A549 treated with CpdA at 1 μM for 4 hours (cell line): ENCODE measurements at places on chromosomes 7 and 10. TPM values are rescaled to one million over a fixed set of nuclear protein-coding genes. Genes with fewer than 3 reads are reported as not detected.

SLC26A5 gene
- total RNA-seq: not detected in 5 replicates

IKZF1 gene
- 0.01 TPM in 1 of 5 replicates, not detected in the others for total RNA-seq

NPFFR1 gene
- not detected in 5 replicates for total RNA-seq

TBATA gene
- not detected in 5 replicates for total RNA-seq

SLC26A3 gene
- total RNA-seq: not detected in 5 replicates

FGF8 gene
- 0.09 to 0.27 TPM in 2 of 5 replicates, not detected in the others for total RNA-seq

OR2A42 gene
- total RNA-seq: not detected in 5 replicates

AGBL3 gene
- 0.73 to 1.4 TPM (median 1.1 TPM) in 5 replicates for total RNA-seq

CHN2 gene
- 0.11 TPM in 1 of 5 replicates, not detected in the others for total RNA-seq

NXPH1 gene
- total RNA-seq: not detected in 5 replicates

ZNF488 gene
- 9.1 to 13.4 TPM (median 13.1 TPM) in 5 replicates for total RNA-seq

SPDYE2 gene
- total RNA-seq: not detected in 5 replicates

TSC22D4 gene
- 30.8 to 38.7 TPM (median 35.0 TPM) in 5 replicates for total RNA-seq

HOXA1 gene
- 2.8 to 4.0 TPM (median 3.4 TPM) in 5 replicates for total RNA-seq

SFTPA1 gene
- total RNA-seq: not detected in 5 replicates

ANKRD30A gene
- 0.37 to 1.4 TPM (median 1.0 TPM) in 5 replicates for total RNA-seq

PRRT4 gene
- total RNA-seq: 0.34 to 0.63 TPM (median 0.41 TPM) in 5 replicates

ARHGAP22 gene
- total RNA-seq: 3.6 to 4.4 TPM (median 4.0 TPM) in 5 replicates

DOCK1 gene
- total RNA-seq: 20.7 to 25.9 TPM (median 24.2 TPM) in 5 replicates

SNX8 gene
- total RNA-seq: 41.3 to 73.4 TPM (median 55.2 TPM) in 5 replicates

ATOH7 gene
- 0.17 to 0.48 TPM (median 0.31 TPM) in 5 replicates for total RNA-seq

HOXA10 gene
- 6.8 to 9.0 TPM (median 7.3 TPM) in 5 replicates for total RNA-seq

RBM20 gene
- 1.1 to 1.8 TPM (median 1.4 TPM) in 5 replicates for total RNA-seq

ACSM6 gene
- total RNA-seq: not detected in 5 replicates

COL28A1 gene
- total RNA-seq: 0.33 to 1.0 TPM (median 0.65 TPM) in 5 replicates

STEAP2 gene
- 3.8 to 4.9 TPM (median 4.5 TPM) in 5 replicates for total RNA-seq

WDFY4 gene
- under 0.01 TPM in 1 of 5 replicates, not detected in the others for total RNA-seq

NPY4R gene
- total RNA-seq: 30.0 to 47.6 TPM (median 39.4 TPM) in 5 replicates

GHRHR gene
- not detected in 5 replicates for total RNA-seq

TMEM176B gene
- 0.05 to 0.28 TPM in 2 of 5 replicates, not detected in the others for total RNA-seq

PIP gene
- not detected in 5 replicates for total RNA-seq

SORCS3 gene
- total RNA-seq: not detected in 5 replicates

GPER1 gene
- total RNA-seq: 0.69 to 1.0 TPM (median 0.89 TPM) in 5 replicates

EPO gene
- 0.03 TPM in 1 of 5 replicates, not detected in the others for total RNA-seq

CCDC7 gene
- total RNA-seq: 0.68 to 1.4 TPM (median 0.84 TPM) in 5 replicates

CNTNAP2 gene
- total RNA-seq: 0.03 TPM in 1 of 5 replicates, not detected in the others

TM9SF3 gene
- 72.8 to 87.6 TPM (median 79.1 TPM) in 5 replicates for total RNA-seq

INMT gene
- total RNA-seq: not detected in 5 replicates

IFIT1B gene
- not detected in 5 replicates for total RNA-seq

CHRM2 gene
- total RNA-seq: not detected in 5 replicates

TMEM270 gene
- total RNA-seq: 0.17 to 0.23 TPM (median 0.20 TPM) in 3 of 5 replicates, not detected in the others

RBP4 gene
- 5.3 to 10.7 TPM (median 7.6 TPM) in 5 replicates for total RNA-seq

PITX3 gene
- total RNA-seq: 0.22 to 0.46 TPM (median 0.27 TPM) in 5 replicates

ANXA8 gene
- 24.8 to 35.3 TPM (median 28.1 TPM) in 5 replicates for total RNA-seq

JAKMIP3 gene
- total RNA-seq: 1.8 to 2.1 TPM (median 1.9 TPM) in 5 replicates

ANLN gene
- 54.3 to 88.4 TPM (median 62.2 TPM) in 5 replicates for total RNA-seq

PLEKHS1 gene
- 0.02 to 0.13 TPM (median 0.07 TPM) in 4 of 5 replicates, not detected in the other for total RNA-seq

CDHR3 gene
- total RNA-seq: 5.1 to 6.0 TPM (median 5.4 TPM) in 5 replicates

FAM237B gene
- total RNA-seq: not detected in 5 replicates

PNLIP gene
- total RNA-seq: not detected in 5 replicates

PTTG1IP2 gene
- not detected in 5 replicates for total RNA-seq

HABP2 gene
- 0.04 to 0.20 TPM (median 0.08 TPM) in 4 of 5 replicates, not detected in the other for total RNA-seq

C10orf95 gene
- total RNA-seq: 0.08 to 0.34 TPM (median 0.11 TPM) in 5 replicates
